ENCODE measurements at places on chromosomes 7 and 10.

GRCh38 chr10:76558996-76559891, 1078.4 kb downstream of the KCNMA1 start:
- DNase-seq = no peak

DNA sequence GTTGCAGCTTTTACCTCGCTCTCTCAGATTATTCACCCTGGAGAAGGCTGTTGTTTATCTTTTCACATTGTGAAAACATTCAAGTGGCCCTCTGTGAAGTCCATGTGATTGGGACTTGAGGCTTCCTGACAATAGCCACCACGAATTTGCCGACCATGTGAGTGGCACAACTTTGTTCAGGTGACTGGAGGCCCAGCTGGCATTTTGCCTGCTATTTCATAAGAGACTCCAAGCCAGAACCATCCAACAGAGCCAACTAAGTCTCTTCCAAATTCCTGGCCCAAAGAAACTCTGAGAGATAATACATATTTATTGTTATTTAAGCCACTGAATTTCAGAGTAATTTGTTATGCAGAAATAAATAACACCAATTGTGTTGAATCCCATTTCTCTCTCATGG, 38.2 kb upstream of the CCSER2 start:
- DNase-seq = no peak

GRCh38 chr10:52443419-52444388, 129.6 kb downstream of the DKK1 start:
- DNase-seq = no peak

GRCh38 chr10:95335933-95336699, 45.3 kb upstream of the PDLIM1 start:
- DNase-seq = no peak

DNA sequence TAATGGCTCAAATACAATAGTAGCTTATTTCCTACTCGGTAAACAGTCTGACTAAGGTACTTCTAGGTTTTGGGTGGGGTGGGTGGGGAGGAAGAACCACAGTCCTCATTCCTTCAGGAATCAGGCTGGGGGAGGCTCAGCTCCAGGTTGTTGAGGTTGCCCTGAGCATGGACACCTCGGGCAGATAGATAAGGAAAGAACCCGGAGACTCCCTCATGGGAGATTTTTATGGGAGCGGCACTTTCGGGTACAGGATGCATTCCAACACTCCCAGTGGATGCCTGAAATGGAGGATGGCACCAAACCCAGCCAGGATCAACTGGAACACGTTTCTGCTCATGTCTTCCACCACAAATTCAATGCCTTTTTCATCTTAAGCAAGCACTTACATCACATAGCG, 5.5 kb upstream of the GSDME start:
- no peak for DNase-seq

DNA sequence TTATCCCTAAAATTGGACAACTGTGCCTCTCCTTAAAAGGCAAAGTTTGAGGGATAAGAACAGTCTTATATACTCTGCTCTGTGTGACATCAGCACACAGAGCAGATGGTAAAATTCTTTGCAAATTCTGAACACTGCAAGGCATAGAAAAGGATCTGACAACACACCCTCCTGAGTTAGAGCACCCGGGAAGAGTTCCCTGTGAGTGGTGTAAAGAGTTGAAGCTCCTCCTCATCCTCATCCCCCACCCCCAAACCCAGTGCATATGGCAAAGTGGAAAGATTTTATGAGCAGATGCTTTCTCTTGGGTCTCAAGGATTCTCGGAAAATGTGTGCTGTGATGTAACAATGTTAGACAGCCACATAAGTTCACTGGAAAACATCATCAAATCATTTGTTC, 40.0 kb upstream of the DGKI start:
- no peak for DNase-seq

DNA sequence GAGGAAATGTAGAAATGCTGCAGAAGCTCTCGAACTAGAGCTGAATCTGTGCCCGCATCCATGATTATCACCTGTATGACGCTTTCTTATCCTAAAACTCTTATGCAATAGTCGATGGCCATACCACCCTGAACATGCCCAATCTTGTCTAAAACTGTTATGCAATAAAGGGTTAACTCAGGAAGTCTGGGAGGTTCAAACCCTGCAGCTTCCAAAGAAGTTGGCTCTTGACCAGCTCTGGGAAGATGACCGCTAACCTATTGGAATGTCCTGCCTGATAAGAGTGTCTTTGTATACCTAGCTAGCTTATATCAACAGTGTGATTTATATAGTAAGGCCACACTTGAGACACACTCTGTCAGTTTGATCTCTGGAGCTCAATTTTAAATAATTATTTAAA, 3.4 kb upstream of the C10orf88 start:
- no peak for DNase-seq

DNA sequence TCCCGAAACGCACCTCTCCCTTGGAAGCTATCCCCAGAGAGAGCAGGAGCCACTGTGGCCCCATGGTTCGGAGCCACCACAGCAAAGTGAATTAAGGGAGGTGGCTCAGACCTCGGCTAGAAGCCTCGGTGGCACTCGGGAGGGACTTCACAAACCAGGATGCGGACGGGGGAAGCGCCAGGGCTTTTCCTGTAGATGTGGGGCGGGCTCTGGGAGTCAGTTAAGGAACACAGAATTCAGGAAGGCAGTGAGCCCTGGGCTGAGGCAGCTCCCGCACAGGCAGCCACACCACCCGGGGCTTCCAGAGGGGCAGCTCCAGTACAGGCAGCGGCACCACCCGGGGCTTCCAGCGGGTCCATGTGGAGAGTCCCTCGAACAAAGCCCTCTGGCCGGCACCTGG, 42.7 kb upstream of the DPYSL4 start:
- DNase-seq = no peak

- DNase-seq = no peak
Observed at GRCh38 chr10:133024704-133025557, 62.8 kb upstream of the ADGRA1 start.
